ENCODE measurements at places on chromosomes 11 and 22.

- DNase-seq, result peak; percentile 22
These were observed 45.6 kb downstream of the ZNF280B start for GRCh38 chr22:22462813-22463567.

- DNase-seq, result peak; percentile 77
These were observed 639 bp downstream of the INCENP start for GRCh38 chr11:62124186-62125113.

- DNase-seq, result no peak
These were observed 15.9 kb downstream of the INCENP start for GRCh38 chr11:62139526-62140303.

- no peak for DNase-seq
These were observed 35.6 kb upstream of the TH start for GRCh38 chr11:2207212-2207611.

DNA sequence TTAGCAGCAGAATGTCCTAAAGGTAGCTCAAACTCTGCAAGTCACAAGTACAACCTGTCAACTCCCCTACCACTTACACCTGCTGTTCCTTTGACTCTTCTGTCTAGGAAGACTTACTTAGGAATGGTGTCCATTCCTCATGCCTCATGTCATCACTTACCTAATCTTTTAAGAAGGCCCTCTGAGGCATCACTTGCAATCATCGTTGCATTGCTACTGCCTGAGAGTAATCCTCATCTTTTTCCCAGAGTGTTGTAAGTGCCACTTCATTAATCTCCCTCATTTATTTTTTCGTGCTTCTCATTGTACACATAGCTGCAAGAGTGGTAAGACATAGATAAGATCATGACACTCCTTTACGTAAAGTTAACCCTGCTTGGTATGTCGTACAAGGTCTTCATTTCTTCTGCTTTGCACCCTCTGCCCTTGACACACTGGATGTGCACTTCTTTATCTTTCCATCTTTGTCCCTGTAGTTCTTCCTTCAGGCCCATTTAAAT, 54.6 kb downstream of the SFI1 start:
- no peak for DNase-seq

- no peak for DNase-seq
These were observed 5.3 kb upstream of the MRGPRG start for GRCh38 chr11:3223932-3224381.

- no peak for DNase-seq
These were observed 1.2 kb upstream of the H19 start for GRCh38 chr11:1998861-1999260.

All from DMS53 (cell line).